ENCODE measurements at places on chromosomes 7 and 10.
A peak's percentile ranks its signal among the peaks of the same experiment; 100 is the strongest.

DNA sequence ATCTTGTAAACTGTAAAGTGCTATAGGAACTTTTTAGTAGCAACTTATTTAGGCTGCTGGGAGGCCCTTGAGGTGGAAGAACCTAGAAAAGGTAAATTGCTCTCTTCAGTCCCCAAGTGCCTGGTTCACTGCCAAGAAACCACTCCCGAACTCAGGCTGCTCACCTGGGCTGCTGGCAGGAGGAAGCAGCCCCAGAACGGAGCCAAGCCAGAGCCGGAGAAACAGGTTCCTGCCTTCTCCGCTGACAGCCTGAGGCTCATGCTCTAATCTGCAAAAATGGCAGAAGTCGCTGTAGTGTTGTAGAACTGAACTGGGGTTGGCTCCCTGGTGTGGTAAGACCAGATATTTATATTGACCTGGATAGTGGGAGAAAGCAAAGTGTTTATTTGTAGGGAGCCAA lies 136.0 kb downstream of the CUL2 start:
- DNase-seq = no peak

DNA sequence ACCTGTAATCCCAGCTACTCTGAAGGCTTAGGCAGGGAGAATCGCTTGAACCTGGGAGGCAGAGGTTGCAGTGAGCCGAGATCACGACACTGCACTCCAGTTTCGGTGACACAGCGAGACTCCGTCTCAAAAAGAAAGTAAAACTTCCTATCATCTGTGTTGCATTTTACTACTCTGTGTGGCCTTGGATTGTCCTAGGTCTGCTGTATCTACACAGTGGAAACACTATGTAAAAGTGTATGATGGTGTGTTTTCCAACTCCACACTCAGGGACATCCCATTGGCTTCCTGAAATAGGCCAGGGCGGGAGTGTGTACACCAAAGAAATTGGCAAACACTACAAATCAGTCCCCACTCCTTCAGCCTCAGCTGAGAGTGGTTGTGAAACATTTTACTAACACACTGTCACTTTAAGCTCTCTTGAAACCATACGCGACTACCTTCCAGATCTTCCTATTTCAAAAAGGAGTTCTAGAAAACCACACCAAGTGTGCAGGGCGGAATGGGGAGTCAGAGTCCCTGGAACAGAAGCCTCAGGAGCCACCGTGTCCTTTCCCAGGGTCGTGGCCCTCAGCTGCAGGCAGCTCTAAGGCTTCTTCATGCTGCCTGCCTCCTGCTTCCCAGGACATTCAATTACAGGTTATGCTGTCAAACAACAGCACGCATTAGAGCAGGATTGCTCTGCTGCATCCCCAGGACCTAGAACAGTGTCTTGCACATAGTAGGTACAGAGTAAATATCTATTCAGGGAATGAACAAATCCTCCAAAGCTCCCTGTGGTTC lies 275.4 kb downstream of the PARD3 start:
- DNase-seq = no peak

DNA sequence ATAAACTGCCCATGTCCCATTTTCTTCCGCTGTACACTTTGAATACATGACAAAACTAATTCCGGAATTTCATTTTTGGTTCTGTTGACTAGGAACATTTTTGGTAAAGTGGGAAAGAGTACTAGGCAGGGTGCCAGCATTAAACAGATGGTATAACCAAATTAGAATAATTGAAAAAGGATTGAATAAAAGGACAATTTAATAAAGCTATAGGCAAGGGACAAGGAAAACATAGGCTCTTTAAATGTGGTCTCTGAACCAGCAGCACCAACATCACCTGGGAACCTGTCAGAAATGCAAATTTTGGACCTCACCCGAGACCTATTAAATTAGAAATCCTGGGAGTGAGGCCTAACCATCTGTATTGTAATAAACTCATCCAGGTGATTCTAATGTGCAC lies 376.9 kb downstream of the LRRTM3 start:
- no peak for DNase-seq

DNA sequence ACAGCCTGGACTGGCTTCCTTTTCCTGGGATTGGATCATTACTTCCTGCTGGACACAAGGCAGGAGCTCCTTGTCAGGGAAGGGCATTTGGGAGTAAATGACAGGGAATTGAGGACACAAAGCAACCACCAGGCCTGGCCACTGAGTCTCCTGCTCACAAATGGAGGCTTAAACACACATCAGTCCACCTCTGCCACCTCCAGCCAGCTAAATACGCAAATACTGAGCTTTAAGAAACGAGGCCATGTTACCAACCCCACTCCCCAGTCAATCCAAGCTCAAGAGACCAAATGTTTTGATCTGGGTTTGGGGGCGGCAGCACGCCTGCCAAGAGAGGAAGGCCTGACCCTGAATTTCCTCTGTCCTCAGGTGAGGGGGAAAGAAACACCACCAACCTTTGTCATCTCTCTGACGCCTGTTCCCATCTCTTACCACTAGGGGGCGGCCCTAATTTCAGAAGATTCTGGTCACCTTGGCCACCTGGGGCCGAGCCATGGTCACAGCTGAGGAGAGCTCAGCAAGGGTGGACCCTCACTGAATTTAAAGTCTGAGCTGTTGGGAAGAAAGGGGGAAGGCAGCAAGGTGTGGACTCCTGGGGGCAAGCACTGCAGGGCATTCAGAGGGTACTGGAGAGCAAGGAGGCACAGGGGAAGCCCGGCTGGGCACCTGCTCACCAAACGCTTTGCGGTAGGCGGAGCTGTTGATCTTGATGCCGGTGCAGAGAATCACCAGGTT lies 16.5 kb downstream of the AIFM2 start:
- peak; percentile 51 for DNase-seq

DNA sequence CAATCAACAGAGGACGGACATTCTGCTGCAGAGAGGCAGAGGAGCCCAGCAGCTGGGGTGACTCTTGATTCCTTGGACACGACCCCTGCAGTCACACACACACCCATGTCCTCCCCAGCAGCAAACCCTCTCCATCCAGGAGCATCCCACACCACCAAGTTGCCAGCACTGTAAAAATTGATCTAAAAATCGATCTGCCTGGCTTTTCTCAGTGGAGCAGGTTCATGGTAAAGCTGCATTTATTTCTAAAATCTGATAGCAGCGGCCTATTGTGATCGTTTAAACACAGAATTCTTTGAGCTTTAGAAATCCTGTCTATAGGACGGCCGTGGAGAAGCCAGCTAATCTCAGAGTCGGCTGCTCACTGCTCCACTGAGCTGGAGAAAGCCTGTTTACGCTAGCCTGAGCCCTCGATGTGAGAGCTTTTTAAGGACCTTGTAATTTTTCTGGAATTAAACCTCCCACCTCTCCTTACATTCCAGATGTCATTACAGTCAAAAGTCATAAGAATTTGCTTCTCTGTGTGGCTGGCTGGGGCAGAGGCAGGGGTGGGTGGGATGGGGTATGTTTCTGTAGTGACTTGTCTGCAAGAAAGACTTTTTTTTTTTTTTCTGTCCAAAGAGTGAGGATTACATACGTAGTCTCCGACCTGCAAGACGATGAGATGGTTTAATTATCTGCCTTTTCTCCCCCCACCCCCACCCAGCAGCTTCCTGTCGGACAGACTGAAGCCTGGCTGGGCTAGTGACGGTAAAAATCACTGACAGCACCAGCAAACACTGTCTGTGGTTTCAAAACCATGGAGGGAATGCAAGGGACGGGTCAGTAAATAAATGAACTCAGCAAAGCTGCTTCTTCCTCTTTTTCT lies 31.6 kb downstream of the TRIM8 start:
- DNase-seq = no peak

GRCh38 chr10:112288486-112288885 lies 5.3 kb downstream of the TECTB start:
- no peak for DNase-seq

GRCh38 chr7:80263821-80264220 lies 129.2 kb downstream of the GNAI1 start:
- DNase-seq = no peak

DNA sequence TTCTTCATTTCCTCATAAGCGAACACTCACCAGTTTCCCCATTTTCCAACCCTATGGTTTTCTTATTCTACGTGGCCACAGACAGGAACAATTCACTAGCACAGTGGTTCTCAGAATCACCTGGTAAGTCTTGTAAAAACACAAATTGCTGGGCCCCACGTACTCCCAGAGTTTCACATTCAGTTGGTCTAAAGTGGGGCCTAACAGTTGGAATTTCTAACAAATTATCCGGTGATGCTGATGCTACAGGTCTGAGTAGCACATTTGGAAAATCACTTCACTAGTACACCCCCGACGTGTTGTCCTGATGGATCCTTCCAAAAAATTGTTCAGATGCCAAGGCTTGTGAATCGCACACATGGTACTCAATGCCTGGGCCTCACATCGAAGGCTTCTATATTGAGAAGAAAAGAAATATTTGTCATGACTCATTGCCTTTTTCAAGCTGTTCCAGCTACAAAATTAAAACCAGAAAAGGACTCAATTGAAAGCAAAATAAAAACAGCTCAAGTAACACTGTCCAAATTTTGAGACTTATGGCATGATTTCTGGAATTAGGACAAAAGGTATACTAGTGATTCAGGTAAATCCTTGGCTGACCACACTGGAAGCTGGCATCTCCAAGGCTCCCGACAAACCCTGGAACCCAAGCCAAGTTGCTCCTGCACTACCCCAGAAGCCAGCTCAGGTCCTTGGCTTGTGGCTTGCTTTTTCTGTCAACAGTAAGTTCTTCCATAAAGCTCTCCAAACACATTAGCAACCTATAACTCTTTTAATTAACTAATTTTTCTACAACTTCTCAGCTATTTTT lies 12.9 kb upstream of the VIM start:
- no peak for DNase-seq

- no peak for DNase-seq
Measured at GRCh38 chr7:78523930-78524329, 725.4 kb downstream of the PHTF2 start.

DNA sequence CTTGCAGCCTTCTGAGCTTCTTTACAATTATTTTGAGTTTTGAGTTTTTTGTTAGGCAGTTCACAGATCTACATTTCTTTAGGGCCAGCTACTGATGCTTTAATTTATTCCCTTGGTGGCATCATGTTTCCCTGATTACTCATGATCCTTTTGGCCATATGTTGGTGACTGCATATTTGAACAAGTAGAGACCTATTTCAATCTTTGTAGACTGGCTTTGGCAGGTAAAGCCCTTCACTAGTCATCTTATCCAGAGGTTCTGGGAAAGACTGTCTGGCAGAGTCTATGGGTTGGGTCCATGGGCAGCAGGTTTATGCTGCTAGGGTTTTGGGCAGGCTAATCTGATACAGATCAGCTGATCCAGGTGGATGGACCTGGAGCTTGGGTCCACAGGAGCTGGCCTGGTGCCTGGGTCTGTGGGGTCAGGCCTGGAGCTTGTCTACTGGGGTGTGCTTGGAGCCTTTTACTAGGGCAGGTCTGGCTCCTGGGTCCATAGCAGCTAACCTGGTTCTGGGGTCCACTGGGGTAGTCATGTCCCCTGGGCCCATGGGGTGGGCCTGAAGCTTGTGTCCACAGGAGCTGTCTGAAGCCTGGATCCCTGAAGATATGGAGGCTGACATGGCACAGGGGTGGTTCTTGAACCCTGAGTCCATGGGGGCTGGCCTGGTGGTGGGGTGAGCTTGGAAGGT lies 72.7 kb downstream of the GPR85 start:
- no peak for DNase-seq

GRCh38 chr10:36602374-36602773 lies 523.0 kb upstream of the ANKRD30A start:
- DNase-seq = no peak

- no peak for DNase-seq
Measured at GRCh38 chr10:69477968-69478597, 26.8 kb downstream of the TSPAN15 start.

DNA sequence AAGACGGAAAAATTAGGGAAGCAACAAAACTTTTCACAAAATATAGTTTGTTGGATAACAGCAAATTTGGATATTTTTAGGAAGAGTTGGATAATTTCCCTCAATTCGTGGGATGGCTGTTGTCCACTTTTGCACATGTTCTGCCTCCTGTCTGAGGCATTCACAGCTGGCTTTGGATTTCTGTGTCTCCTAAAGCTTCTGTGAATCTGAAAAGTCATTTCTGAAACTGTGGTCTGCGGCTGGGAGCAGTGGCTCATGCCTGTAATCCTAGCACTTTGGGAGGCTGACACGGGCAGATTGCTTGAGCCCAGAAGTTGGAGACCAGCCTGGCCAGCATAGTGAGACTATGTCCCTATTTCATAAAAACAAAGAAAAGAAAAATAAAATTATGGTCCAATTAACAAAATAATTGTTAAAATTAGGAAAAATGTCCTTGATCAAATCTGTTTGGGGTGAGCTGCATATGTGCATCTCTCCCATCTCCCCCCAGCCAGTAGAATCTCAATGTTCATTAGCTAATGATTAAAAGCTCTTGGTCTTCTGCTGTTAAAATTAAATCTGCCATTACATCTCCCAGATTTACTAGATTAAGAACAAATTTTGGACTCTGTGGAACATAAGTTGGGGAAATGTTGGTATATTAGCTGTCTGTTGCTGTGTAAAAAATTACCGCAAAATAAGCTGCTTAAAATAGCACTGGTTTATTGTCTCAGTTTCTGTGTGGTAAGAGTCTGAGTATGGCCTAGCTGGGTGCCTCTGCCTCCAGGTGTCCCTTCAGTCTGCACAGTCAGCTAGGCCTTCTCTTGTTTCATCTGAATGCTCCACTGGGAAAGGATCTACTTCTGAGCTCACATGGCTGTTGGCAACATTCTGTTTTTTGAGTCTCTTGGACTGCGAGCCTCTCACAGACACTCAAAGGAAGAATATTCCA lies 332.0 kb upstream of the FZD1 start:
- no peak for DNase-seq

GRCh38 chr7:99308461-99309074 lies 17.1 kb upstream of the ARPC1A start:
- no peak for DNase-seq

- no peak for DNase-seq
Measured at GRCh38 chr7:94969434-94970084, 62.2 kb downstream of the PPP1R9A start.

- no peak for DNase-seq
Measured at GRCh38 chr10:122078326-122078725, 89.4 kb downstream of the TACC2 start.

DNA sequence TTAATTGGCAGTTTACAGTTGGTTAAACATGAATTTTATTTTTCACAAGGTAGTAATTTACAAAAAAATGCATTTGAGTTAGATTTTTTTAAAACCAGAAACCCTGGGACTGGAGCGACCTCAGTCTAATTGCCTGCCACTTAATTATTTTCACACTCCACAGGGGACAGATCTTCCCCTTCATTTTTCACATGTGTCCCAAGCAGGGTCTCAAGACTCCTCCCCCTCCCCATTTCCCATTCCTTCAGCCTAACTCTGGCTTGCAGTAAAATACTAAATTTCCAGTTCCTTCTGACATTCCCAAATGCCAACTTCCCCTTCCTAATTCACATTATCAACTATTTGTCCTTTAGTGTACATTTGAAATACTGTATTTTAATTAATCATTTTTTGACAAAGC lies 948 bp downstream of the ZNF138 start:
- DNase-seq = no peak

GRCh38 chr10:74575191-74575720 lies 251.1 kb upstream of the KAT6B start:
- DNase-seq = no peak
